ENCODE measurements at places on chromosomes 3 and 15.

DNA sequence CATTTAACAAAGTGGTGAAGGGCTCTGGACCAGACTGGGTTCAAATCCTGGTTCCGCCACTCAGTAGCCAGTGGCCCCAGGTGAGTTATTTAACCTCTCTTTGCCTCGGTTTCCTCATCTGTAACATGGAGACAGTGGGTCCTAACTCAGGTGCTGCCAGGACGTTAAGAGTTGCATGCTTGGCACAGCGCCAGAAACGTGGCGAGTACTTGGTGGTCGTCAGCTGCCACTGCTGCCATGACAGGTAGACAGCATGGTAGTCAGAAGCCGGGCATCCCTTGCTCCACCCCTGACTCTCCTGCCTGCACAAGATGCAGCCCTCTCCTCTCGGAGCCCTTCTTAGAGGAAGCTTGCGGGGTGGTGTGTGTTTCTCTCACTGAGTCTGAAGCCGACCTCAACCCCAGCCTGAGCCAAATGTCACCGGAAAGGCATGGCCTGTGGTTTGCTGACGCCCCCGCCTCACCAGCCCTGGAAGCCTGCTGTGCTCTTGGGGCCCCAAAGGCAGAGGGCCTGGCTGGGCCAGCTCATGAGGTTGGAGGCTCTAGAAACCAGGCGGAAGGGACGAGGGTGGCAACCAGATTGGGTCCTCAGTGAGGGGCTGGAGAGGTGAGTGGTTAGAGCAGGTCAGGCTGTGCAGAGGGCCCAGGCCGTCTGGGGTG is 160.8 kb upstream of the TLE3 start:
- no peak for DNase-seq

GRCh38 chr15:41780266-41780665 is 6.0 kb downstream of the MAPKBP1 start:
- DNase-seq, result no peak

DNA sequence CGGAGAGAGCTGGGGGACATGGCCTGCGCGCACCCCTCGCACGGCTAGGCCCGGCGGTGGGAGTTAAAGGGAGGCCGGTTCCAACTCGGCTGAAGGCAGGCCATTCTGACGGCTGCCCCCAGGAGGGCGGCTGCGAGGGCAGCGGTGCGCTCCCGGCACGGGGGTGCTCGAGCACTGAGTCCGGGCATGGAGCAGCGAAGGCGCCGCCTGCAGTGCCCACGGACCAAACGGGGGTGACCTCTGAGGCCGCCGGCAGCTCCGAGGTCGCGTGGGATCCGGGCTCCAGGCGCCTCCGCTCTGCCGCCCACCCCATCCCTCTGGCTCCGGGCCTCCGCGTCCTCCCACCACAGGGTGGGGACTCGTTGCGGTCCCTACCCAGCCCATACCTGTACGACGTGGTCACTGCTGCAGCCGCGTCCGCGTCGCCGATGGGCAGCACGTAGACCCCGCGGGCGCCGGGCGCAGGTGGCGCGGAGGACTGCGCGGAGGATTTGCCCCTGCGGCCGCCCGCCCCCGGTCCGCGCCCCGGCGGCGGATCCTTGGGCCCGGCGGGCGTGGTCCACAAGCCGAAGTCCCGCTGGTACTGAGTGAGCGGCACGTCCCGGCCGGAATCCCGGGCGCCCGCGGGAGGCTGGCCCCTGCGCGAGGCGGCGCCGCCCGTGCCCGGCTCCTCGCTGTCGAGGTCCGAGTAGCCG is 469 bp downstream of the MAP6D1 start:
- no peak for DNase-seq

- DNase-seq, result no peak
Observed at GRCh38 chr3:186400662-186401061, 38.6 kb upstream of the DGKG start.

DNA sequence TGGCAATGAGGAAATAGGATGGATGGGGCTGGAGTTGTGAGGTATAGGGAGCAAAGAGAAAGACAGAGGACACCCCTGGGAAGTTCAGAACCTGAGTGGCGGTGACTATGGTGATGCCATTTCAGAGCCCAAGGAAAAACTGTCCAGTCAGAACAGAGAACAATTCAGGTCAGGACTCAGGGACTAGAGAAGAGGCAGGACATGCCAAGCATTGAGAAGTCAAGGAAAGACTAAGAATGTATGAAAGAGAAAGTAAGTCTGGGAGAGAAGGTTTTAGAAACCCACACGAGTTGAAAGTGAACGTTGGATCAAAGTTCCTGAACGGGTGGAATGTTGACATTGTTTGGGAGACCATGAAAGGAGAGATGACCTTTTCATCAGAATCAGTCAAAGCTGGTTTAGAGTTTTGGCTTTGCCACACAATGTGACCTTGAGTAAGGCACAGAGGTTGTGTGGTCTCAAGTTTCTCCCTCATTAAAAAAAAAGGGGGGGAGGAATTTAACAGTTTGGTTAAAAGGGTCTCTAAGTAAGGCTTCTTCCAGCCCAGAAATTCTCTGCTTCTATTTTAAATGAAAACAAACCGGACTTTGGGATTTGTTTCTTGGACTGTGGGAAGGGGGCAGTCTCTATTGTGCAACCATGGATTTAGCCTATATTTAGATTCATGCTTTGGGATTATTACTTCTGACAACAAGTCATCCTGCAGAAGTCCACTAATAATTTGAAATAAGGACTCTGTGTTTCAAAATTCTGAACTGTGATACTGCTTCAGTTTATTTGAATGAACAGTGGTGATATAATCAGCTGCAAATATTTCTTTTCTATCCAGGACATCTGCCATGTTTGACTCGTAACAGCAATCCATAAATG is 315.9 kb upstream of the TBL1XR1 start:
- no peak for DNase-seq

DNA sequence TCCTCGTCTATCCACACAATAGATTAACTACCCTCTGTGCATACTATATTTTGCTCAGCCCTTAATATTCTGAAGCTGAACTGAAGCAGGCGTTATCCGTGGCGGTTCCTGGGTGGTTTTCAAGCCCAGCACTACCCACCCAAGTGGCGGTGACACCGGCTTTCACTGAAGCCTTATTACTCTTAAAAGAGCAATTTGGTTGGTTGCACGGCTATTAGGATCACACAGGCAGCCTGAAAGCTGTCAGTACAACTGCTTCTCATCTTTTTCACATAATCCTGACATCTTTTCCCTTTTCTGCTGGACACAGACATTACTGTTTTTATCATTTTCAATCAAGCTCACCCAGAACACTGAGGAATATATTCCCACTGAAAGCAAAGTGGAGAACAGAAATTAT is 525.3 kb upstream of the ZNF717 start:
- DNase-seq, result no peak

Measured in neural crest cell (in vitro differentiated cells).